ENCODE measurements at places on chromosomes 7 and 10. TPM values are rescaled to one million over a fixed set of nuclear protein-coding genes. Genes with fewer than 3 reads are reported as not detected.

SFRP4 gene
- 1.0 TPM for total RNA-seq

WDFY4 gene
- 1.6 TPM for total RNA-seq

CCDC136 gene
- 6.5 TPM for total RNA-seq

NCF1 gene
- total RNA-seq = 3.9 TPM

SEC61G gene
- total RNA-seq = 108 TPM

DNA sequence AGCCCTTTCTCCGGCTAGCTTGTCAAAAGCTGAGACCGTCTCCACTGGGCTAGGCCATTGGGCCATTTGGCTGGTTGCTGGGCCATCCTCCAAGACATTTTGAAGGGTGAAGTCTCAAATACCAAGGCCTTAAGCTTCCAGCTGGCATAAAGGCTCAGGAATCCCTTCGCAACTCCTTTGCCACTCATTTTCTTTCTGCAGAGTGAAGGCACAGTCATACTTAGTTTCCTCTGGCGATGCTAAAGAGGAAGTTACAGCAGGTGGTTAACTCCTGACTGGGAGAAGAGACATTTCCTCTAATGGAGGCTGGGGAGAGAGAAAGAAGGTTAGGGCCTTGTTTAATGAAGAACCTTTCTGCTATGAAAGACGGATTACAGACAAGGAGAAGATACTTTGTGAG lies 4.8 kb upstream of the REPIN1 start:
- DNase-seq = no peak

DNA sequence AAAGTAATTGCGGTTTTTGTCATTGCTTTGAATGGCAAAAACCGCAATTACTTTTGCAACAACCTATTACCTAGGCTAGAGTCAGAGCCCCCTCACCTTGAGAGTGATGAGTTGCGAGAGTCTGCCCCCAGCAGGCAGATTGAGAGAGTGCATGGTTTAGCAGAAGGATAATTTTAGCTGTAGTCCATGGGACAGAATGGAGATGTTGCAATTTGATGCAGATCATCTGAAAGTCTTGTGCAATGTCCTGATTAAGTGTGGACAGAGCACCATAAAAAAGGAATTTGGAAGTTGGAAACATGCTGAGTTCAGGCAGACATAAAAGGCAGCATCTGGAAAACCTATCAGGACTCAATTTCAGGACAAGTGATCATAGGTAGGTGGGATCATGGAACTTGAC lies 48.7 kb downstream of the GPR141 start:
- peak; percentile 43 for DNase-seq

DNA sequence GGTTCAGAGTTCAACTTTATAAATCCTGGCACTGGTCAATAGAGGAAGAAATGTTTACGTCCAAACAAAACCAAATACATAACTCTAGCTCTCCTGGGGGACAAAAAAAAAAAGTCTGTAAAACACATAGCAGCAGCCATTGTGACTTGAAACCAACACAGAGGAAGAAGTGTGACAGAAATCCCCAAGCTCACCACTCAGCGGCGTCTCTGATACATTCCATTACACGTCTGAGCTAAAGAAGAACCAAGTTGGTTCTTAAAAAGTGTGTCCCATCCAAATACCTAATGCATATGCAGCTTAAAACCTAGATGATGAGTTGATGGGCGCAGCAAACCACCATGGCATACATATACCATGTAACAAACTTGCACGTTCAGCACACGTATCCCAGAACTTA lies 58.3 kb upstream of the NANOS1 start:
- DNase-seq = no peak

DNA sequence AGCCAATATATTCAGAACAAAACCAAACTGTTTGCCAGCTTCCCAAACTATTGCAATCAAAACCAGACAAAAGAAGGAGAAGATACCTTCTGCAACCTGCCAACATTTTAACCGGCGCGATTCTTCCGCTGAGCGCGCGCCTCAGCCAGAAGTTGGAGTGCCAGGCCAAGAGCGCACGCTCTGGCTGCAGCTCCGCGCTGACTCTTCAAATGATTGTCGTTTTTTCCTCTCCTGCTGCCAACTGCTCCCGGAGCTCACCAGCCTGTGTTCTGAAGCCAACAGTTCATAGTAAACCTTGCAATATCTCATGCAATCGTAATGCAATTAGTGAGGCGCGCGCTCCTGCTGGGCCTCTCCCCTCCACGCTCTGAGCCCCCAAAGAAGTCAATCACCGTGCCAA lies 259.7 kb upstream of the MGMT start:
- no peak for DNase-seq

DNA sequence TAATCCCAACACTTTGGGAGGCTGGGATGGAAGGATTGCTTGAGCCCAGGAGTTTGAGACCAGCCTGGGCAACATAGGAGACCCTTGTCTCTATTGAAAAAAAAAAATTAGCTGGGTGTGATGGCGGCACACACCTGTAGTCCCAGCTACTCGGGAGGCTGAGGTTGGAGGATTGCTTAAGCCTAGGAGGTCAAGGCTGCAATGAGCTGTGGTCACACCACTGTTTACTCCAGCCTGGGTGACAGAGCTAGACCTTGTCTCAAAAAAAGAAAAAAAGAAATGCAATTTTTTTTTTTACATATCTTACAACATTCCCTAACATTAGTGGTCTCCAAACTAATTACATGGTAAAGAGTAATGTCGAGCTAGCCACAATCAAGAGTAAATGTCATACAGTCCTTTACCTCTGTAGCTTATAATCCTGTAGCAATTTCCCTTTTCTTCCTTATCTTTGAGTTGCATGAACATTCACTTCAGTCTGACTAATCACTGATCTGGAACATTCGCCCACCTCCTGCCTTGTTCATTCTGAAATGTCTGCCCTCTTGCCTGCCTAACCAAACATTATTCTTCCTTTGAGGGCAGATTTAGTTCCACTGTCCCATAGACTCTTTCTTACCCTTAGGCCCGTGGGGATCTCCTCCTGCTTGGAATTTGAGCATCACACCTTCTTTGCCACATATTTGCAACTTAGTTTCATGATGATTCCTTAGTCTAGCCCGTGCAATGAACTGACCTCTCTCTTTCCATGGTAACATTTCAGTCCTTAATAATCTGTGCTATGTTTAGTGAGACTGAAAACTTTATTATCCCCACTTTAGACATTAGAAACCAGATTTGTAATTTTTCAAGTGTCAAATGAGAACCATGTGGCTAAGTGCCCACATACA lies 4.8 kb upstream of the VCL start:
- DNase-seq = no peak

DNA sequence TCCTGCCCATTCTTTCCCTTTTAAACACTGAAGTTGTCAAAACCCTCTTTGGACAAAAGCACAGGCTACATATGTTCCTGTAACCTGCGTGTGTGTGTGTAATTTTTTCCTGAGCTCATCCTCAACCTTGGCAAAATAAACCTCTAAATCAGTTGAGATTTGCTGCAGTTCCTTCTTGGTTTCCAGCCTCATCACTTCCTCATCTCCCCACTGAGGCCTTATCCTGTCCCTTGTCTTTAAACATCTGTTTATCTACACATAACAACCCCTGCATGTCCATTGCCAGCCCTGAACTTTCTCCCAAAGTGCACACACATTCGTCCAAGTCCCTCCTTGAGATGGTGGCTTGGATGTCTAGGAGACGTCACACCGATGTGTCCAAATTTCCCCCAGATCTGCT lies 35.5 kb downstream of the LYZL2 start:
- DNase-seq = no peak

- DNase-seq = no peak
Measured at GRCh38 chr10:28837613-28838390, 160.5 kb downstream of the BAMBI start.

DNA sequence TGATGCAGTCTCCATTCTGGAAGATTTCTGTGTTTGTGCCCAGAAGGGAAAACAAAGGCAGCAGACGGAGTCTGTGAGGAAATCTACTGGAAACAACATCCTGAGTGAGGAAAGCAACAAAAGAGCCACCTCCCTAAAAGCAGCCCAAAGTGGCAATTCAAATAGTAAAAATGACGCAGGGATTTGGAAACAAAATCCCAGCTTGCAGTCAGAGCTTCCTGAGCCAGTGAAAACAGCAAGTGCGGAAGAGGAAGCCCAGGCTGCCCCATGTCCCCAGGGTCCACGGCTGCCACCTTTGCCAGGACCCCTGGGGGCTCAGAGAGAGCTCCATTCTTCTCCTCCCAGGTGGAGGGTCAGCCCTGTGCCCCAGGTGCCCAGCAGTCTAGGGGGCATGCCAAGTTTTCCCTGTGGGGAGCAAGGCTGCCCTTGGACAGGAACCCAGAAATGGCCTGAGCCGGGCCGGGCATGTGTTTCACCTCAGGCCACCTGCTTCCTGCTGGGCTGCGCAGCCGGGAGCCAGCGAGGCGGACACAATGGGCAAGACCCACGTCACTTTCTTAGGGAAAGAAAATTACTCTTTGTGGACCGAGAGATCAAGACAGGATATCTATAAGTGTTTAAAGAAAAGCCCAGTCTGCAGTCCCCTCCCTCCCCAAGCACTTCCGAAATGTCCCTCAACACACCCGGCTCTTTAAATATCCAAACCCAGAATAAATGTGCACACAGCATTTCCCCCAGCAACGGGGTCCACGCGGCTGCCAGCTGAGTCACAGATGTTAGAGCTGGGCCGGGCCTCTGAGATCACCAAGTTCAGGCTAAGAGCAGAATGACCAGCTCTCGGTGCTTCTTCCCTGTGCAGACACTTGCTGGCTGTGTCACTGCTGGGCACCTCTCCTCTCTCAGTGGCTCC lies 231.1 kb downstream of the ARHGAP12 start:
- peak; percentile 88 for DNase-seq

DNA sequence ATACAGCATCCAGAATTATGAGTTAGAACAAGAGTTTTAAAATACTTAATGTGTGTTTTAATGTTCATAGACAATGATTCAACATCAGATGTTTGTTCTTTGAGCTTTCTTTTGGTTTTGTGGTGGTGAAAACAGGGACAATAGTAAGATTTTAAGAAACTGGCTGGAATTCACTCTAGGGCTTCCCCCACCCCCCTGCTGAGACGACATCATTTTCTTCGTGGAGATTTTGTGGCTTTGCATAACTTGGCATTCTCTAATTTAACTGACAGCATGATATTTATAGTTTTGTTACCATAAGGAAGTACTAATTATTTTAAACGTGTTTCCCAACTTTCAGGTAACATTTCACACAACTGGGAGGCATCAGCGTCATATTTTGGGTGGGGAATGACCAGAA lies 184.1 kb downstream of the BICC1 start:
- no peak for DNase-seq

DNA sequence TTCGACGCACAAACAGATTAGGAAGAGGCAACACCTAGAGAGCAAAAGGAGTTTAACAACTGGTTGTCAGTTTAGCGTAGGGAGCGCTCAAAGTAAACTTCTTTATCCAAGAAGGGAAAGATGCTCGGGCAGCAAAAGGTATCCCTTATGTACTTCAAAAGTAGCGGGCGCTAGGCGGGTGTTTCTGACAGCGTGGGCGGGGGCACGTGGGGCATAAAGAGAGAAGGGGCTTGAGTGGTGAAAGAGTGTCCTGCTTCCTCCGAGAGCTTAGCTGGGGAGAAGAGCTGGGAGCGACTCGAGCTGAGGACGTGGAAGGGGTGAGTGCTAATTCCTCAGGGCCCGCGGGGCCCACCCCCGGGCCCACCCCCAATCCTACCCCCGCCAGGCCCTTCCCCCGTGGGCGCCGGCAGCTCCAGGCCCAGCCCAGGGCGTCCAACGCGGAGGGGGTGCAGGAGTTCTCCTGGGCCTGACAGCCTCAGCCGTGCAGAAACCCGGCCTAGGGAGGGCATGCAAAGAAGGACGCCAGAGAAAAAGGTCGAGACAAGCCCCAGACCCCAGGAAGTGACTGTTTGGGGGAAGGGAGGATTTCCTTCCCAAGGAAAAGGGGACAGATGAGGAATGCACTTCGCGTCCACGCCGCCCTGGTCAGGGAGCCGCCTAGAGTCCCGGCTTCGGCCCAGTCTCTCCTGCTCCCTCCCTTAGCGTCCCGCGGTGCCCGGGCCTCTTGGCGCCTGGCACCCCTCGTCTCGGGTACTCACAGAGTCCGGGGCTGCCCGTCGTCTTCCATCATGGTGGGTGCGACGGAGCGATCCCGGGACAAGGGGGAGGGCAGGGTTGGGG lies 868 bp downstream of the TIAL1 start:
- peak; percentile 64 for DNase-seq

DNA sequence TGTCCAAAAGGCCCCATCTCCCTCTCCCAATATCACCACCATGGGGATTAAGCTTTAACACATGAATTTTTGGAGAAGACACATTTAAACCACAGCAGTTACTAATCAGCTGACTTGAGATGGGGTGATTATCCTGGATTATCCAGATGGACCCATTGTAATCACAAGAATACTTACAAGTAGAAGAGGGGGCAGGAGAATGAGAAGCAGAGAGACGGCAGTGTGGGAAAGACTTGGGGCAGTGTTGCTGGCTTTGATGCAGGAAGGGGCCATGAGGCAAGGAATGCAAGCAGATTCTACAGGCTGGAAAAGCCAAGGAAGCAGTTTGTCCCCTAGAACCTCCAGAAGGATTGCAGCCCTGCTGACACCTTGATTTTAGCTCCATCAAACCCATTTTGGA lies 30.7 kb upstream of the INMT start:
- DNase-seq = no peak

GRCh38 chr10:74008212-74008731 lies 10.4 kb downstream of the VCL start:
- DNase-seq = no peak

GRCh38 chr10:110376021-110376766 lies 71.5 kb upstream of the SMNDC1 start:
- DNase-seq = peak; percentile 54

GRCh38 chr10:35641676-35642034 lies 441 bp downstream of the FZD8 start:
- DNase-seq = peak; percentile 68

DNA sequence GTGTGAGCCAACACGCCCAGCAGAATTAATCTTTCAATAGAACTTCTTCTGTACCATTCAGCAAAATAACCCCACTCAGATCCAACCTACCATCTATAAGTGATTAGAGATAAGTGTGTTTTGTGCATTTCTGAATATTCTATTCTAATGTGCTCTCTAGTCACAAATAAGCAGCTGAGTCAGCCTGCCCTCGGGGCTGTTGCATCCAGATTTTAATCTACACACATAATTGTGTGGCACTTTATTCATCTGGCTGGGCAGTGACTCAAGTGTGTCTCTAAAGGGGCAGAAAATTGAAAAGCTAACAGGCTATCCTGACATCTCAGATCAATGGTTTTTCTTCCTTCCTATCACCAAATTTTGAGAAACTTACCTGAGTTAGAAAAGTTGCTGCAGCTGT lies 60.3 kb downstream of the PRR15 start:
- no peak for DNase-seq

- DNase-seq = no peak
Measured at GRCh38 chr10:88730864-88731263, 24.8 kb downstream of the LIPK start.

DNA sequence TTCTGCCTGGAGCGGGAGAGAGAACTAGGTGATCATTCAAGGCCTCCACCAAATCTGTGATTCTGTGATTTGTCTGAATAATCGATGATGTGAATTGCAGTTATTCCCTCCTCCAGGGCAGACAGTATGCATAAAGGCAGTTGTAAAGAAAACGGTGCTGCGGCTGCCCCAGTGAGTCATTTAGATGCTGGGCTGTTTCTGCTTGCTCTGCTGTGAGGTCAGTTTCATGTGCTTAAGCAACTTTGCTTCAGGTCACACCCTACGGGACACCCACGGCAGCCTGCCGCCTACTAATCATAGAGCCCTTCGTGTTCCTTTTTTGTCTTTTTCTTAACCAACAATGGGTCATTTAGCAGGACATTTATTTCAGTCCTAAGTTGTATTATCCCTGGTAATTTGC lies 158.1 kb upstream of the PITRM1 start:
- peak; percentile 43 for DNase-seq

GRCh38 chr7:52992479-52993162 lies 42.8 kb upstream of the POM121L12 start:
- no peak for DNase-seq

Measured in left ventricle myocardium superior (tissue), 1 donor.